ENCODE measurements at places on chromosomes 2 and 18.

- DNase-seq = no peak
These were observed 164.0 kb downstream of the DTNA start for GRCh38 chr18:34873986-34874580.

DNA sequence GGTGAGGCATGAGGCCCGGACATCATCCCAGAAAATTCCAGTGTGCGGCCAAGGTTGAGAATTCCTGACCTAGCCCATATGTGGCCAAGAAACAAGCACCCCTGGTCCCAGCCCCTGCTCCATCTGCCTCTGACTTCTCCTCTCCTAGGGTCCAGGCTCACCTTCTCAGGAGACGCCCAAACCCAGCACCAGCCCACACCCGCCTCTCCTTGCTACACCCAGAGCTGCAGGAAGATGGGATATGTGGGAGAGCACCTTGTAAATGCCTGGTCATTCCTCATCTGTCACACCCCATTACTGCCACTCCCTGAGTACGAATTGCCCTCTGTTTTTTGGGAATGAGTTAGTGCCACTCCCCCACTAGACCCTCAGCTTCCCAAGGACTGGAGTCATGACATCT is 7.3 kb upstream of the ATP6V1B1 start:
- DNase-seq = no peak

DNA sequence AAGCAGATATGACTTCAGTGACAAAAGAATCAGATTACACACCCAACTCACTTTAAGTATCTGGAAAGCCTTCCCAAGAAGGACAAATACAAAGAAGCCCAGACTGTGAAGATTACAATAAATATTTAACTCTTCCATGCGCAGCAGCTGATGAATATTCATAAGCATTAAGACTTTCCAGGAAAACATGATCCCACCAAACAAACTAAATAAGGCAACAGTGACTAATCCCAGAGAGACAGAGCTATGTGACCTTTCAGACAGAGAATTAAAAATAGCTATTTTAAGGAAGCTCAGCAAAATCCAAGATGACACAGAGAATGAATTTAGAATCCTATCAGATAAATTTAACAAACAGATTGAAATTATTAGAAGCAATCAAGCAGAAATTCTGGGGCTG is 108.2 kb upstream of the UBE2E3 start:
- DNase-seq = no peak

- no peak for DNase-seq
These were observed 288.3 kb upstream of the TANK start for GRCh38 chr2:160871953-160872352.

DNA sequence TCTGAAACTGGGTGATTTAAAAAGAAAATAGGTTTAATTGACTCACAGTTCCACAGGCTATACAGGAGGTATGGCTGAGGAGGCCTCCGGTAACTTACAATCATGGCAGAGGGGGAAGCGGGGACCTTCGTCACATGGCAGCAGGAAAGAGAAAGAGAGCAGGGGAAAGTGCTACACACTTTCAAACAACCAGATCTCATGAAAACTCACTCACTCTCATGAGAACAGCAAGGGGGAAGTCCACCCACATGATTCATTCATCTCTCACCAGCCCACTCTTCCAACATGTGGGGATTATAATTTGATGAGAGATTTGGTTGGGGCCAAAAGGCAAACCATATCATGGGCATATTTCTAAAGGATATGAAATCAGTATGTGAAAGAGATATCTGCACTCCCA is 12.0 kb upstream of the ARHGAP15 start:
- no peak for DNase-seq

DNA sequence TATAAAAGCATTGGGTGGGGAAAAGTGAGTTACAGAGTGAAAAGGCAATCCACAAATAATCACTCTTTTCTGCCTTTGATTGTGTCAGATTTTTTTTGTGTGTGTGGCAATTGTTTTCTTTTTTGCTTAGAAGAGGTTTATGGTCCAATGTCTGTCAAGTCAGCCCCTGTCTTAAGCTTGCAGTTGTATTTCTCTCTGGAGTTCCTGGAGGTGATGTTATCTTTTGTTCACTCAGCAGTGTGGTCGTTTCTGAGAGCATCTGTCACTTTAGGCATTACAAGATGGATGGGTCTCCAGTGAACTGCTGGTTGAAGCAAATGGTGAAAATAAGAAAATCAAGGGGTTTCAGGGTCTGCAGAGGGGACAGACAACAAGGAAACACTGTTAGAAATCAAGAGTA is 121.3 kb downstream of the GREB1L start:
- no peak for DNase-seq

GRCh38 chr18:9416563-9417072 is 58.7 kb upstream of the RALBP1 start:
- DNase-seq = no peak

DNA sequence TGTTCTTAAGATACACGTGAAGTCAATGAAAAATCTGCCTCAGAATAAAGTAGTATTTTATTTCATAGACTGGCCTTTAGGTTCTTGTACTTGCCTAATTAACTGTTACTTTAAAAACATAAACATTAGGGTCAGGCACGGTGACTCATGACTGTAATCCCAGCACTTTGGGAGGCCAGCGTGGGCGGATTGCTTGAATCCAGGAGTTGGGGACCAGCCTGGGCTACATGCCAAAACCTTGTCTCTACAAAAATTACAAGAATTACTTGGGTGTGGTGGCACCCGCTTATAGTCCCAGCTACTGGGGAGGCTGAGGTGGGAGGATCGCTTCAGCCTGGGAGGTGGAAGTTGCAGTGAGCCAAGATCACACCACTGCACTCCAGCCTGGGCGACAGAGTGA is 16.0 kb upstream of the SNORC start:
- DNase-seq = no peak

DNA sequence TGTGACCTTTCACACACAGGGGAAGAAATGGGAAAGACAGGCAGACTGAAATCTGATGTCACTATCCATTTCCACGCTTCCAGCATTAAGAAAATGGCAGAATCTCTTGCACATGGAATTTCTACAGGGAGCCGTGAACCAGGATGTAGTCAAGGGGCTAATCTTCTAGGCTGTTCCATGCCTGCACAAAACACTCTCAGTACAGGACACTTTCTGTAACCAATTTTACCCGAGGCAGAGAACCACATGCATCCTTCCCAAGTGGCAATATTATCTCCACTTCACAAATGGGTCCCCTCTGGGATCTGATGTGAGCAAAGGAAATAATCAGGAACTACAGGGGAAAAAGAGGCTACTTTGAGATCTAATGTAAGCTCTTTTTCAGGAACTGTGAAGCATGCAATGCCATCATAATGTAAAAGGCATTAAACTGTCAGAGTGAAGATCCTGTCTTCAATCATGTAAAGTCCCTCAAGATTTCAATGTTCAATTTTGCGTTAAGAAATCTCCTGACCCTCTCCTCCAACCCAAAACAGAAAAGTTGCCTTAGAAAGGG is 236.9 kb downstream of the RBM43 start:
- no peak for DNase-seq

DNA sequence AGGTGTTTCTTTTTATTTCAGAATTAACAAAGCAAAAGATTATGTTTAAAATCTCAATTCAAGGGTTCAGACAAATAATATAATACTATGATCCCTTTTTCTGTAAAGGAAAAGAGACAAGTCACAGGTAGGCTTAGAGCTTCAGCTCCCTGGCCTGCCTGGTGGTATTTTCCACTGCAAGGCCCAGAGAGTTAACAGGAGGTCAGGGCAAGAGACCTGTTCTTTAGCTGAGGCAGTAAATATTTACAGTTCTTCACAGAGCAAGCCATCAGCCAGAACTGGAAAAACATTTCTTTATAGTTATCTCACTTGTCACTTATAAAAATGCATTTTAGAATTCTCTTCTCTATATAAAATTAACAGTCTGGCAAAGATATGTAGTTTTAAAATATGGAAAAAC is 70.1 kb downstream of the EPG5 start:
- DNase-seq = no peak

DNA sequence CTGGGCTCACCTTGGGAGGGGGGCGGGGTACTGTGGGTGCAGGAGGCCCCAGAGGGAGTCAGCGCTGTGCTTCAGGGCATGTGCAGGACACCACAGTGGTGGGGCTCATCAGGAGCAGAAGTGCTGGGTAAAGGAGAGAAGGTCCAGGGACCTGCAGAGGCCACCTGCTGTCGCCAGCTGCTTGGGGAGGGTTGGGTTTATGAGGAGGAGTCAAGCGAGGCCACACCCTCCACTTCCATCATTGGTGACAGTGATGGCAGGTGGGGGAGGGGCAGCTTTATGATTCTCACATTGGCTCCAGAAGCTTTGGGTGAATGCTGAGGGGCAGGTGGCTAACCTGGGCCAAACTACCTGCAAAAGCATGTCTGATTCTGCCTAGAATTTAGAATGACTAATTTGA is 392.6 kb downstream of the HRH4 start:
- no peak for DNase-seq

DNA sequence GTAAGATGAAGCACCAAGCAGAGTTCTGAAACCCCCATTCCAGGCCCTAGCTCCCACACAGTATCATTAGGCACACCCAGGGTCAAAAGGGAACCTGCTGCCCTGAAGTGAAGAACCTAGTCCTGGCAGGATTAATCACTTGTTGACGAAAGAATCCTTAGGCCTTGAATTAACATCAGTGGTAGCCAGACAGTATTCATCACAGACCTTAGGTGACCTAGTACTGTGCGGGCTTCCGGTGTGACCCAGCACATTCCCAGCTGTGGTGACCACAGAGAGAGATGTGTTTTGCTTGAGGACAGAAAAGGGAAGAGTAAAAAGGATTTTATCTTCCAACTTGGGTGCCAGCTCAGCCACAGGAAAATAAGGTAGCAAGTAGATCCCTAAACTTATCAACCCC is 1071.4 kb upstream of the FAM98A start:
- no peak for DNase-seq

- no peak for DNase-seq
These were observed 50.8 kb downstream of the DNMT3A start for GRCh38 chr2:25290811-25291495.

GRCh38 chr2:182584462-182584861 is 131.6 kb upstream of the DNAJC10 start:
- no peak for DNase-seq

- DNase-seq = no peak
These were observed 67.3 kb downstream of the PARD6G start for GRCh38 chr18:80179857-80180558.

- DNase-seq = no peak
These were observed 41.2 kb downstream of the PCARE start for GRCh38 chr2:29033172-29033571.

DNA sequence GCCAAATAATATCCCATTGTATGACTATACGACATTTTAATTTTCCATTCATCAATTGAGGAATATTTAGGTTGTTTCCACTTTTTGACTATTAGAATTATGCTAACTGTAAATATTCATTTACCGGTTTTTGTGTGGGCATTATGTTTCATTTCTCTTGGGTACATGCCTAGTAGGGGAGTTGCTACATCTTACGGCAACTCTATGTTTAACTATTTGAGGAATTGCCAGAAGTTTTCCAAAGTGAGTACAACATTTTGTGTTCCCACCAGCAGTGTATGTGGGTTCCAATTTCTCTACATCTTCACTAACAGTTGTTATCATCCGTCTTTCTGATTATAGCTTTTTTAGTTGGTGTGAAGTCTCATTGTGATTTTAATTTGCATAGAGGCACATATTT is 1.6 kb upstream of the KDSR start:
- no peak for DNase-seq

- no peak for DNase-seq
These were observed 785 bp downstream of the ZNF892 start for GRCh38 chr2:95208106-95208505.

DNA sequence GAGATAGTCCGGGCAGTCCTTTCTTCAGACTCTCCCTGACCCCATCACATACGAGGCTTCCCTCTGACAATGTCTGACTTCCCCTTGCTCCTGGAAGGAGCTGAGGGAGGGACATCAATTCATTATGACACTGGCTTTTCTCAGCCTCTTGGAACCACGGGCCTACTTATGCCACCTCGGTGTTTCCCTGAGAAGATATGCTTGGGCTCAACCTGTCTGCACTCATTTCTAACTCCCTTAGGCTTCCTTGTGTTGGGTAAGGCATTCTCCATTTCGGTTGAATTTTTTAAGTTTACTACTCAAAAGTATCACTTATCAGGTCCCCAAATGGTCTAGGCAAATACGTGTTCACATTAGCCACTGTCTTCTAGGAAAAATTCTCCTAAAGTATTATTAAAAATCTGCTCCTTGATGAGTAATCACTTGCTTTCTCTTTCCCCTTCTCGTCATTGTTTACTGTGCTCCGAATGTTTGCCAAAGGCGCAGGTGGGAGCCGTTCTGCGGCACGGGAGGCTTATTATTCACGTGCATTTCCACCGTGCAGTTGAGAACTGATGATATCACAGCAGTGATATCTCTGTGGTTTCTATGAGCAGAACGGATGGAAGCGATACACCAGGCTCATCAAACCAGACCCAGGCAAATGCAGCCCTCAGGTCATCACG is 33.1 kb downstream of the ARL4C start:
- peak; percentile 78 for DNase-seq

DNA sequence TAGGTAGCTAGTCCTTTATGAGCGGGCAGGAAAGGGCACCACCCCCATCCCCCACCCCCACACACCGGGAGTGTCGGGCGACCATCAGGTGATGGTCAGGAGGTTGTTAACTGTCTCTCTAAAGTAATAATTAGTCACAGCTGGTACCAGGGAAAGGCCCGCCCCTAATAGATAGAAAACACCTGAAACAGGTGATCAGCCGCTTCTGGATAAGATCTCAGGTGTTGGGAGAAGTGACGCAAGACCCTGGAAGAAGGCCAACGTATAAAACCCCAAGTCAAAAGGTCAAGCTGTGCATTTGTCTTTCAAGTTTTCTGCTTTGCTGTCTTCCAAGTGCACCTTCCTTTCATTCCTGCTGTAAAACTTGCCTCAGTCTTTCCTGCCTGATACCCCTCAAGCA is 59.6 kb upstream of the LINC00305 start:
- no peak for DNase-seq

DNA sequence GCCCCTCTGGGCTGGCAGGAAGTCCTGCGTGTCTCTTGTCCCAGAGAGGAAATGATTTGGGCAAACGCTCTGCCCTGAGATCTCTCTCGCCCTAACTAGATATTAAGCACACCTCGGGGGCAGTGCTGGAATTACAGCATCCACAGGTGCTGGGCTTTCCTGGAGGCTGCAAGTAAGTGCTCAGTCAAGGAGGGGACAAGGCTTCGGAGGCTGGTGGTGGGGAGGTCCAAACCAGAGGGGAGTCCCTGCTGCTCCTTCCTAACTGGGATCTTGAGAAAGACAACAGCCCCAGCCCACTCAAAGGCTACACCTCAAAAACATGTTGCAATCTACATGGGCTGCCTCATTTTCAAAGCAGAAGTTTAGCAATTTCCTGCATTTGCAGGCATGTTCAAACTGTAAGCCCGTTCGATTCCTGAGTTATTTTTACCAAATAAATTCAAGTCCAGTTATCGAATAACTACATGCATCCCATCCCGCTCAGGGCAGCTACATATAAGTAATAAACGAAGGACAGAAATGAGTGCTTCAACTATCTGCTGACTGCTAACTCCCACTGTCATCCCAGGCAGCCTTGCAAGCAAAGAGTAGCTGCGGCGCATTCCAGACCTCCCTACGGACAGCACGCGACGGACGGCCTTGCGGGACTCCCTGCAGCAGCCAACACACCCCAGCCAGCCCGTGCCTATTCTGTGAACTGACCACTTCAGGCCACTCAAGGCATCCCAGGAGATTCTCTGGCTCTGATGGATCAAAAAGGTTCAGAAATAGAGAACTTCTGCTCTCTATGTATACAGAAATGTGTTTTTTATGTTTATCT is 27.5 kb downstream of the ZNF516 start:
- no peak for DNase-seq
